Activated CD4-positive, CD25-positive, alpha-beta regulatory T cell treated with anti-CD3 and anti-CD28 coated beads, Interleukin-2, amount 50 U/mL, for 16 hours (primary cell): ENCODE measurements at places on chromosomes 3 and 15.

- DNase-seq: no peak
Observed at GRCh38 chr3:177681852-177682251, 484.6 kb upstream of the TBL1XR1 start.

DNA sequence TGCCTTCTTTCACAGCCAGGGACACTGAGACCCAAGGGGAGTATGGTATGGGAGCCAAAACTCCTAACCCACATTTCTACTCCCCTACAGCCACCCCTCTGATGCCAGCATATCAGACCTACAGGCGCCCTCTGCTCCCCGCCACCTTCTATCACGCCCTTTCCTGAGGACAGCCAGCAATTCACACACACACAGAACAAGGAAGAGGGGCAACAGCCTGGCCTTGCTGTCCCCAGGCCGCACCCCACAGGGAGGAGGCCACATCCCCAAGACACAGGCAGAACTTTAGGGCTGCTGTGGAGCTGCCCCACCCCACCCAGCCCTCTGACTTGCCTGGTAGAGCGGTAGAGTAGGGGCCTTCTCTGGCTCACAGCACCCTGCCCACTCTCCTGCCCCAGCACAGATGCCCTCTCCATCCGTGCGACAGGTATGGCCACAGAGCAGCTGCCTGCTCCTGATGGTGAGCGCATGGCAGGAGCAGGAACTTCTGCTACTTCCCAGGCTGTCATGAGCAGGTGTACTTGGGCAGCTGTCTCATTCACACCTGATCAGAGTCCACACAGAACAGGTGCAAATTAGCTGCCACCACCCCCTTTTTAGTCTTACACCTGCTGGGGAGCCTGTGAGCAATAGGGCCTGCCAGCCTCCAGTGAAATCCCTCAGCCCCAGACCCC, 33.4 kb downstream of the CCDC33 start:
- DNase-seq: no peak

DNA sequence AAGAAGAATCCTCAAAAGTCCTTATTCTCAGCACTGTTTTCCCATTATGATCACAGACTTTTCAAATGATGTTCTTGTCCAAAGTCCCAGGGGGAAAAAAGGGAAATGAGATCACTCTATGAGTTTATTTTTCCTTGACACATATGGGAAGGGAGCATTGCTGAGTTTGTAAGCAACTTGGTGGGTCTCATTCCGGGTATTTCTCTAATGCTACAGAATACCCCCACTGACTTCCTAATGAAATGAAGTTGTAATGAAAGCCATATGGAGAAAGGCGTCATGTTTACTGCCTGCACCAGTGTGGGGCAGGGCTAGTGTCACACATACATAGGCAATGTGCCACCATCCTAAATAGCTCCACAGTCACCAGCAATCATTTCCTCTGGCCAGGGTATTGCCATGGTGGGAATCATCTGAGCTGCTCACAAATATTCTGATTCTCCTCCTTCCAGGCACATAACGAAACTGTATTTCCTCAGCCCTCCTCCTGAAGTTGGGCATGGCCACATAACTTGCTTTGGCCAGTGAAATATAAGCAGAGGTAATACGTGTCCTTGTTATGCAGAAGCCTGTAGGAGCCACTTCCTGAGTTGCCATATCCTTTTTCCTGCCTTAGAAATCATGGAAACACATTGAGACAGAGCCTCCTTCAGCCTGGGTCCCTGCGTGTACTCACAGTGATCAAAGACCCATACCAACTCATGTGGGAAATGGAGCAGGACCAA, 41.0 kb upstream of the C15orf61 start:
- DNase-seq: no peak

DNA sequence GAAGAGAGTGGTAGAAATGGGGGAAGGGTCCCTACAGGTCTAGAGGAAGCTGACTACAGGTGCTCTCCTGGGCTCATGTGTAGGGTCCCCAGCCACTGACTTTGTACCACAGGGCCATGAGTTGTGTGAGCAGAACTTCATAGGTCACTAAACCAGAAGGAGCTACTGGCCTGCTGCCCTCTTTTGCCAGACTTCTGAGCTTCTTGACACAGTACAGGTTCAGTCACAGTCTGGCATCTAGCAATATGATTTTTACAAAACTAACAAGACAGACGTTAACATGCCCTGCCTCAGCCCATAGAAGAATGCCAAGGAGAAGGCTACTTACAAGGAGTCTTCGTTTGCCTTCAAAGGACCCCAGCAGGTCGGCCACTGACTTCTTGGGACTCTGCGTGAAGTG, 3.2 kb downstream of the CCDC80 start:
- DNase-seq: no peak

- no peak for DNase-seq
Observed at GRCh38 chr3:45789235-45789812, 7.0 kb downstream of the SLC6A20 start.

DNA sequence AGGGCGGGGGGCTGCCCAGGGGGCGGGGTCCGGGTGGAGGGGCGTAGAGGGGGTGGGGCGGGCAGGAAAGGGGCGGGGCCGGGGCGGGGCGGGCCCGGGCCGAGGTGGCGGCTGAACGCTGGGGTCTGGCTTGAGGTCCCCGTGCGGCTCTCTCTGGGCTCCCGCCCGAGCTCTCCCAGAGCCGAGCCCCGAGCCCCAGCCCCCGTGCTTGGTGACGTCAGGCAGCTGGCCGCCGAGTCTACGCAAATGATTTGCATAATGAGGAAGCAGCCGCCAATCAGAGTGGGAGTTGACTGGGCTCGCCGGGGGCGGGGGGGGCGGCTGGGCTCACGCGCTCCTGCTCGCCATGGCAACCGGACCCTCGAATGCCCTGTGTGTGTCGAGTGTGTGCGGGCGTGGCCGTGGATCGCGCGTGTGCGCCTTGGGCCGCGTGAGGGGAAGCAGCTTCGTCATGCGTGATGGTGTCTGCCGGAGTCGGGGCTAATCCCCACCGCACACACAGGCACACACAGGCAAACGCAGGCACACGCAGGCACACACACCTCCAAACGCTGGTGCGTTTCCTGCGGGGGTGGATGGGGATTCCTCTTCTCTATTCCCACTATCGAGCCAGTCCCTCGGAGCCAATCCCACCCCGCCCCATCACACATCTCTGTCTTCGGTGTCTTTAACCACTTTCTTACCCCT, at the start of gene CELF6:
Gene CELF6, minus strand, starts transcription at position 173 of the 687 bp plus-strand sequence. CDS start 283 bp downstream, outside the sequence.
- DNase-seq: peak; percentile 40

DNA sequence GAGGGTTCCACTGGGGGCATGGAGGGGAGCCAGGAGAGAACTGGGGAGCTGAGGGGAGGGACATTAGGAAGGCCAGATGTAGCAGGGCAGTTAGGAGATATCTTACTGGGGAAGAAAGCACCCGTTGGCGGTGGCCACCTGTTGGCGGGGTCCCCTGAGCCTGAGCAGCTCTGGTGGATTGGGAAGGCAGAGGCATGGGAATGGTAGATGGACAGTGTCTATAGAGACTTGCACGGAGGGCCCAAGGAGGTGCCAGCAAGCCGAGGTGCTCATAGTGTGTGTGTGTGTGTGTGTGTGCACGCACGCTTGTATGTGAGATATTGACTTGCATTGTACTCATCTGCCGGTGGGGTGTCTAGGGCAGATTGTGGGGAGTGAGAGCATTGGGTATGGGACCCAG, 179.0 kb downstream of the APBA2 start:
- DNase-seq: no peak

DNA sequence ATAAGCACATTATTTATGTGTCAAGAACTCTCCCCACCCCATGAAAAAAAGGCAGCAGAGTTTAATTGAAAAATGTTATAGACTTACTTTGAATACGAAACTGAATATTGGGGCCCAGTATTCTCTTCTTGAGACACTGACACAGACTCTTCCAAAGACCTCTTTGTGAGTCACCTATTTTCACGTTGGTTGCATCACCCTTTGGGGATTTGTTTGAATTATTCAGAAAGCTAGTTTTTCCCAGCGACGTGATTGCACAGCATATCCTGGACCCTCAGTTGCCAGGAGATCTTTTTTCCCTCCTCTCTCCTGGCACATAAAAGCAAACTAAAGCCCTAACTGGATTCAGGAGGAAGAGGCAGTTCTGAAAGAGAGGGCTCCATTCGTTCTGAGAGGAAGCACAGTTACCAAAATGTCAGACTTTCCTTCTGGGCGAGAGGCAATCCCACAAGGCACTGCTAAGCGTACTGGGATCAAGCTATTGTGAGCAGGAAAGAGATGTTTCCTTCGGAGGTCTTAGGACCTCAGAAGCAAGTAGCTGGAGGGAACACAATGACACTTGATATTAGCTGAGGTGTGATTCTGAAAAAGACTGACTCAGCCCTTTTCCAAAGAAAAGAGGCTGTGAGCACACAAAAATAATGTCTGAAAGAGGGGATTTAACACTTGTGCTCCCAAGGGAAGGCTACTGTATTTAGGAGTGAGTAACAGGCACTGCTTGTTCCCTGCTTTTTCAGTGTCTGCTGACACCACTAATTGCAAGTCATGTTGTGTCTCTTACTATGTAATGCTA, 65.8 kb upstream of the CADPS start:
- DNase-seq: no peak

GRCh38 chr3:111738238-111738637, 120.8 kb upstream of the PHLDB2 start:
- no peak for DNase-seq

DNA sequence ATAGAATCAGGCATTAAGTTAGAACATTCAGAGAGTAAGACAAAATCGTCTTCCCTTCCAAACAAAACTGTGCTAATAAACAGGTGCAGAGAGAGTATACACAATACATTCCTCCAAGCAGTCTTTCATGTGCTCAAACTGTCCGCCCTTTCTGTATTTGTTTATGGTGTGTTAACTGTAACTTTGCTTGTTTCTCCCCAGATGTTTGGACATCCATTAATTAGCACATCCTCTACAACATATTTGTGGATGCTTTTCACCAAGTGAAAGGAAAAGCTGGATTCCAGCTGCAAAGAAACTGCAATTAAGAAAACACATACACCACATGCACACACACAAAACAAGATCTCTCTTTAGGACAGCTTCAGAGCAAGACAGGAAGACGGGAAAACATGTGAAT, 912.6 kb downstream of the NTRK3 start:
- DNase-seq: no peak

DNA sequence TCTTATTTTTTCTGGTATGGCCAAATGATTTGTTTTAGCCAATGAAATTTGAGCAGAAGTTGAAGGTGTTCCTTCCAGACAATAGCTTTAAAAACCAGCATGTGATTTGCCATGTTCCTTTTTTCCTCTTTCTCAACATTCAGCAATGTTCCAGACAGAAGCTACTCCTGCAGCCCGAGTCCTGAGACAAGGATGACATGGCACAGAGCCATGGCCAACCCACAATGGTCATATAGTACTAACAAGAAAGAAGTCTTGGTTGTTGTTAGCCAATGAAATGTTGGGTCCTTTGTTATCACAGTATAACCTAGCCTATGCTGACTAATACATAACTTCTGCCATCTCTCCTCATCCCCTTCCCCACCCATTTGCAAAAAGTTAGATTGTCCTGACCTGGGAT, 211.1 kb upstream of the STT3B start:
- DNase-seq: no peak

DNA sequence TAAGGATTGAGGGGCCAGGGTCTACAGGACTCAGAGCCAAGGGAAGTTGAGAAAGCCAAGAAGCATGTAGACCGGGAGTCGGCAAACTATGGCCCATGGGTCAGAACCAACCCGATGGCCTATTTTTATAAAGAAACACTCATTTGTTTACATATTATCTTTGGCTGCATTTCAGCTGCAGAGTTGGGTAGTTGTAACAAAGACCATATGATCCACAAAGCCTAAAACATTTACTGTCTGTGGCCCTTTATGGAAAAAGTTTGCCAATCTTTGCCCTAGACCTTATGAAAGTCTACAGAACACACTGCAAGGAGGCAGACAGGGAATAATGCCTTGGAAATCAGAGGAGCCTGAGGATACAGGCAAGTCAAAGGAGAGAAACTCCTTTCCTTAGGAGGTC, 63.2 kb upstream of the MNS1 start:
- no peak for DNase-seq

GRCh38 chr15:81215531-81215930, 18.9 kb downstream of the IL16 start:
- no peak for DNase-seq

- no peak for DNase-seq
Observed at GRCh38 chr15:68097029-68097428, 42.9 kb downstream of the PIAS1 start.

DNA sequence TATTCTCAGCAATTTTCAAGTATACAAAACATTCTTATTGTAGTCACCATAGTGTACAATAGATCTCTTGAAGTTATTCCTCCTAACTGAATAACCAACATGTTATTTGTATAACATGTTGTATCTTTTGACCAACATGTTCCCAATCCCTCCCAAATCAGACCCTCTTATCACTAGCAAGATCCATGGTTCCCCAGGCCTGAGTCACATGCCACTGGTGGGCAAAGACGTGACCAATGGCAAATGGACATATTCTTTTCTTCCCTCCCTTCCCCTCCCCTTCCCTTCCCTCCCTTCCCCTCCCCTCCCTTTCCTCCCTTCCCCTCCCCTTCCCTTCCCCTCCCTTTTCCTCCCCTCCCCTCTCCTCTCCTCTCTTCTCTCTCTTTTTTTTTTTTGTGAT, 45.4 kb downstream of the AMOTL2 start:
- DNase-seq: no peak

GRCh38 chr3:106193876-106194275, 325.1 kb upstream of the CBLB start:
- DNase-seq: no peak

DNA sequence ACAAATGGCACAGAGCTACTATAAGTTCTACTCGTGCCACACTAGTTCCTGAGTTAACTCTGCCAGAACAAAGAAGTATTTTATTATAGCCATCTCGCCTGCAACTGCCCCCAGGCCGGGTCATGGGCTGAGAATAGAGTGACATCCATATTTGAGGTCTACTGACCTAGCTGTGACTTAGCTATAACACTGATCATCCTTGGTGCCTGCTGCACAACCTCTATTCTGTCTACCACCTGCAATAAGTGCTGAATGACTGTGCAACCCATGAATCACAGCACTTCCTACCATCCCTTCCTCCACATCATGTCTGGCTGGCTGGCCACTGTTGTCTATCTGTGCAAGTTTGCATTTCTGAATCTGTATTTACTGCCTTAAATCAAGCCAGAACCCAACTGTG, 506.5 kb upstream of the TBL1XR1 start:
- DNase-seq: no peak

DNA sequence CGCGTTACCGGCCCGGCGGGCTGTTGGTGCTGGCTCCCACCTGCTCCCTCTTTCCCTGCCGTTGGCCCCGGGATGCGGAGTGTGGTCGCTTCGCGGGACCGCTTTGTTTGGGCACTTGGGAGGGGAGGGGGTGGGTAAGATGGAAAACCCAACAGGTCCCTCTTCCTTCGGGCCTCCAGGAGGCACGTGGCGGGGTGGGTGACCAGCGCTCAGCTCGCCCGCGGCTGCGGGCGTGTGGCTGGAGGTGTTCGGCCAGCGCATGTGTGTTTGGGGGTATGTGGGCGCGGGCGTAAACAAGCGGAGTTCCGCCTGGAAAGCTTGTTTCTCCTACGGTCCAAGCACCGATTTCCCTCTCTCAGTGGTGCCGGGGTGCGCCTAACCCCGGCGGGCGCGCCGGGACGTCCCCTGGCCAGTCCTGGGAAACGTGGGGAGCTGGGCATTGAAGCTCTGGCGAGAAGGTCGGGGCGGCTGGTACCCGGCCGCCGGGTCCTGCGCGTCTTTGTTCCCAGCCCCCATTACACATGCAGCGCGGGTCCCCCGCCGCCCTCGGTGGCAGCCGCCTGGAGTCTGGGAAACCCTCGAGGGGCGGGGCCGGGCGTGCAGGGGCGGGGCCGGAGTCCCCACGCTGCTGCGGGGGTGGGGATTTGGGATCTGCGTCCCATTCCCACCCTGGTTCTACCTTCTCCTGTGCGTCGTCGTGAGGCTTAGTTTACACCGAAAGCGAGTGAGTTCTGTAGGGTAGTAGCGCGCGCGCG, 1.4 kb downstream of the ACVR2B start:
- DNase-seq: no peak
